ENCODE measurements at places on chromosomes 1 and 21.

DNA sequence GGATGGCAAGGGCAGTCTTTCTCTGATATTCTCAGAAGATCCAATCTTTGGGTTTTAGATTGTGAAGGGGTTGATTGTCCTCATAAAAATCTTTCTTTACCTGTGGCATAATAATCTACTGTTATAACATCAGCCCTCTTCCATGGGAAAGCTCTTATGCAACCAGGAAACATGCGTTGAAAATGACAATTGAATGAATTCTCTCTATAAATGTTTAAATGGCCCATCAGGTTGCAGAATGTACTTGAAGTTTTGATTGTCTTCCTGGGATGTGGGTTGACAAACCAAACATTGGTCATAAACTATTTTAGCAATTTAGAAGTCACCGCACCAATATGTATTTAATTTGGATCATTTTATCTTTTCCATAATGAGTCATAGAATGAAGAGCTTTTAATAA, 31.7 kb upstream of the ITLN1 start:
- peak; percentile 38 for DNase-seq

DNA sequence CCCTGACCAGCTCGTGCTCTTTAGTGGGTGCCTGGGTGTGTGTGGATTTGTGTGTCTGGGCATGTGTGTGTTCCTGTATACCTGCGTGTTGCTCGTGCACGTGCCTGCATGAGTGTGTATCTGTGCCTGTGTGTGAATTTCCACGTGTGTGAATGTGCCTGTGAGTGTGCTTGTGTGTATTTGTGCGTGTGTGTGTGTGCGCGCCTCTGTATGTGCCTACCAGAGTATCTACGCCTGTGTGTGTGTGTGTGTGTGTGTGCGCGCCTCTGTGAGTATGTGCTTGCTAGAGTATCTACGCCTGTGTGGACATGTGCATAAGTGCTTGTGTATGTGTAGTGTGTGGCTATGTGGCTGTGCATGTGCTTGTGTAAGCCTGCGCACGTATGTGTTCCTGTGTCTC, 691 bp upstream of the SELENBP1 start:
- peak; percentile 31 for DNase-seq

DNA sequence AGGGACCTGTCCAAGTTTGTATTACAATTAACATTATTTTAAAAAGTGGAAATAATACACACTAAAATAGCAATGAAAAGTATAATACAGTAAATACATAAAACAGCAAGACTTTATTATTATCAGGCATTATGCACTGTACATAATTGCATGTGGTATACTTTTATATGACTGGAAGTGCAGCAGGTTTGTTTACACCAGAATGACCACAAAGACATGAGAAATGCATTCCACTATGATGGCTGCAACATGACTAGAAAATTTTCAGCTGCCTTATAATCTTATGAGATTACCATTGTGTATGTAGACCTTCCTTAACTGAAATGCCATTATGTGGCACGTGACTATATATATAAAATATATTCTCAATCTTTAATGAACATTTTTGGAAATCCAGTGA, 1699.6 kb downstream of the KCNT2 start:
- no peak for DNase-seq

DNA sequence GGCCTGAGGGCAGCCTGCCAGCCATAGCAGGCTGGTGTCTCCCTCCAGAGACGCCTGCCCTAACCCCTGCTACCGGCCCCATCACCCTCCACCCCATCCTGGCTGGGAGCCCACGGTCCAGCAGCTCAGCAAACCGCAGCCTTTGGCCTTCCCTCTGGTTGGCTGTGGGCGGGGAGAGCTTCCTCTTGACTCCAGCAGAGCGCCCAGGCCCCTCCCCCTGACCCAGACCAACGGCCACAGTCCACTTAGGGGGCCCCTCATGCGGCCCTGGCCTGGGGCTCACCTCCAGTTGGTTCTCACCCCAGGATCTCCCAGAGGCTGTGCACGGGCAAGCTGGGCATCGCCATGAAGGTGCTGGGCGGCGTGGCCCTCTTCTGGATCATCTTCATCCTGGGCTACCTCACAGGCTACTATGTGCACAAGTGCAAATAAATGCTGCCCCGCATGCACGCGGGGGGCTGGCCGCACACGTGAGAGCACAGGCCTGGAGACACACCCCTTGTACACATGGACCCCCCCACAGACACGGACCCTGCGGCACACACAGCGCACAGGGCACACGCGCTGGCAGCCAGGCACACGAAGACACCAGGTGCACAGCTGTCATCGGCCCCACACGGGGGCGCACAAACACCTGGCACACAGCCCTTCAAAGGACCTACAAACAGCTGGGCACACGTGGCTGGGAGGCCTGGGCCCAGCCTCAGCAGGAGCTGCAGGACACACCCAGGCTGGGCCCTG, 3.1 kb downstream of the SMIM1 start:
- DNase-seq, result peak; percentile 96

DNA sequence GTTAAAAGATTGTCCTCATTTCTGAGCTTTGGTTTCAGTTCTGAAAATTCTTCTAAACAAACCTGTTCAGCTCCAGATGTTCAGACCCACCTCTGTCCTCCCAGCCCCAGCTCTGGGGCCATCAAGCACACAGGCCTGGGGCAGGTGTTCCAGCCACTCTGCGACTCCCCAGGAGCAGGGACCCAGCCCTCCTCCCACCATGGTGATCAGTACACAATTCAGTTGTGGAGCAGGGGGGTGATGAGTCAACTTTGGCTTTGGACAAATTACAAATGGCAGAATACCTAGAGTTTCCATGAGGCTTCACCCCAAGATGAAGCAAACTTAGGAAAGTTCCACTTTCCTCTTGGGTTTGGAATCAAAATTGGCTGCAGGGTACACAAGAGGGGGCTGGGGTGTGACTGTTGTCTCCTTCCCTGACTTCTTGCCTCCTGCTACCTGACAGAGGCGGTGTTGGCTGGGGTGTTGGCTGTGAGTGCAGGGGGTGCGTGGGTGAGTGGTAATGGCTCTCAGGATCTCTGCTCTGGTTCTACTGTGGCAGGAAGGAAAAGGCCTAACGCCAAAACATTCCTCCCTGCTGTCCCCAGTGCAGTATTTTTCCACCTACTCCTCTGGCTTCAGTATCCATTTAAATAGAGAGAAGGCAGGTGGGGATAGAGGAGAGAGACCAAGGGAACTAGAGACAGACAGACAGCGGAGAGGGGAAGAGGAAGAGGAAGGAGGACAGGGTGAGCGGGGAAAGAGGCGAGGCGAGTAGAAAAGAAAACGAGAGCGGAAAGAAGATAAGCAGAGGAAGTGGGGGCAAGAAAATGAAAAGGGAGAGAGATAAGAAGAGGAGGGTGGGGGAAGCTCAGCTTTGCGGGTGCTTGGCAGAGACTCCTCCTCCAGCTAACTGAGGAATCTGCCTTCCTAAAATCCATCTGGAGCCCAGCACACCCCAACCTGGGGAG, 20.6 kb upstream of the LRRN2 start:
- no peak for DNase-seq
